ENCODE measurements at places on chromosomes 5 and 9.

GRCh38 chr9:124296094-124296493, 38.3 kb downstream of the NEK6 start:
- DNase-seq, result no peak

DNA sequence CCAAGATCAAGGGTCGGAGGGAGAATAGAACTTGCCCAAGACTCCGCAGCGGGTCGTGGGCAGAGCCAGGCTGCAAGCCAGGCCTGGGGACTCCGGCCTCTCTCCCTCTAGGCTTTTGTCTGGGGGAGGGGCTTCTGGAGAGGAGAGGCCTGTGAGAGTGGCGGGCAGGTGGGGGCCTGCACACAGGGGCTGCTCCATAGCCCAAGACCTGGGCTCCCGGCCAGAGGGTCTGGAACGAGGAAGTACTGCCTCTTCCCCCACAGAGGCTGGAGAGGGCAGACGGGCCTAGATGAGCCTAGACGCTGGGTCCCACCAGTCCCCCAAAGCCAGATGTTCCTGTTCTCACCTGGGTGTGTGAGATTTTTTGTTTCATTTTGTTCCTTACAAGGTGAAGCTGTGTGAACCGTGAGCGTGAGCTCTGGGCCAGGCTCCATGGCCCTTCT, 5.2 kb upstream of the ST6GALNAC6 start:
- no peak for DNase-seq

DNA sequence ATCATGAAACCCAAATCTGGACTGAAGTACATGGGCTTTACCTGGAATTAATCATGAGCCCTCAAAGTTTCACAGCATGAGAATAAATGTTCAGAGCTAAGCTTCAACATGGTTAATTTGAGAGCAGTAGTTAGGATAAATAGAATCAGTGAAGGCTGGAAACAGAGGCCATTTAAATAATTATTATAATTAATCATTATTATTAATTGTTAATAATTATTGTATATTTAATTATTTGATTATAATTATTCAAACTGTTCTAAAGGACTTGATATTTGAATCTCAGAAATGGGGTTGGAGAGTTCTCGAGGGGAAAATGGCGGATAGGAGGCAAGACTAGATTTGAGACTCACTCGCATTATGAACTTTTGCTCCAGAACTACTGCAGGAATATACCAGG, 119.6 kb upstream of the ITGA1 start:
- no peak for DNase-seq

GRCh38 chr5:133145436-133146170, 93.8 kb downstream of the HSPA4 start:
- DNase-seq, result no peak

- no peak for DNase-seq
Measured at GRCh38 chr5:89769975-89770374, 639.6 kb downstream of the CETN3 start.

GRCh38 chr9:13958672-13959071, 355.3 kb downstream of the NFIB start:
- no peak for DNase-seq

- DNase-seq, result no peak
Measured at GRCh38 chr9:25537808-25538207, 140.4 kb downstream of the TUSC1 start.

- DNase-seq, result no peak
Measured at GRCh38 chr5:147668385-147668784, 114.1 kb downstream of the JAKMIP2 start.

All from NCI-H510A (cell line).